ENCODE measurements at places on chromosomes 2 and 18. TPM values are rescaled to one million over a fixed set of nuclear protein-coding genes. Genes with fewer than 3 reads are reported as not detected.

CD8B2 gene
- 1.2 TPM for total RNA-seq

TUBB8B gene
- total RNA-seq: 3.9 TPM

REG1B gene
- not detected for total RNA-seq

SP5 gene
- total RNA-seq: 4.2 TPM

TTL gene
- 8.2 TPM for total RNA-seq

TYW5 gene
- 7.5 TPM for total RNA-seq

RAD51AP2 gene
- total RNA-seq: 4.2 TPM

DUSP19 gene
- 2.1 TPM for total RNA-seq

IL36G gene
- total RNA-seq: not detected

LONRF2 gene
- 8.2 TPM for total RNA-seq

CRYBA2 gene
- total RNA-seq: not detected
